ENCODE measurements at places on chromosomes 3 and 15.
A peak's percentile ranks its signal among the peaks of the same experiment; 100 is the strongest.

DNA sequence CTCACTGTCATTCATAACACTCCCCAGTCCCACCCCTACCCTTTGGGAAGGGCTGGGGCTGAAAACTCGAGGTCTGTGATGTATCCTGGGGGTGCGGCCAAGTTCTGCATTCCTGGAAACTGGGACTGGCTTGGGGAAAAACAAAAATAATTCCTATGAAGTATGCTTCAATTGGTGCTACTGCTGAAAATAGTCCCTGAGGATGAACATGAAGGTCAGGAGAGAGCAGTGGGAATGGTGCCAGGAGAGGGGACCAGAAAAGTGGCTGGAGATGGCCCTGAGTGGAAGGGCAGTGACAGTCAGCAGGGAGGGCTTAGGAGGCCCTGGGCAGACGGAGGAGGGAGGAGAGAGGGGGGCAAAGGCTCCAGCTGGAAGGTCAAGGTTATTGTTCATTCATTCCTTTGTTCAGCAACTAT is 4.8 kb upstream of the ISLR start:
- DNase-seq: peak; percentile 90

- no peak for DNase-seq
Observed at GRCh38 chr3:115396801-115397200, 226.5 kb upstream of the GAP43 start.

DNA sequence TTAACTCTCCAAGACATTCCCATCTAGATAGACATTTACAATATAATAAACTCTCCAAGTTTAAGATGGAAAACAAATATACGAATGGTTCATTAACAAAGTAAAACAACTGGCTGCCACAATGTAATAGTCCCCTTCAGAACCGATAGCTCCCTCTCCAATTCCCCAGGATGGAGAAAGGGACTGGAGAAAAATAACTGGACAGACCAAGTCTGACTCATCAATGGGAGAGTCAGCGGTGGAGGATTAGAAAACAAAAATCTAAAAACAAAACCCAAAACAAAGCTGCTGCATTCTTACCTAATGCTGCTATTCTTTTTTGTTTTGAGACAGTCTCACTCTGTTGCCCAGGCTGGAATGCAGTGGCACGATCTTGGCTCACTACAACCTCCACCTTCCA is 468.1 kb downstream of the SHQ1 start:
- DNase-seq: no peak

DNA sequence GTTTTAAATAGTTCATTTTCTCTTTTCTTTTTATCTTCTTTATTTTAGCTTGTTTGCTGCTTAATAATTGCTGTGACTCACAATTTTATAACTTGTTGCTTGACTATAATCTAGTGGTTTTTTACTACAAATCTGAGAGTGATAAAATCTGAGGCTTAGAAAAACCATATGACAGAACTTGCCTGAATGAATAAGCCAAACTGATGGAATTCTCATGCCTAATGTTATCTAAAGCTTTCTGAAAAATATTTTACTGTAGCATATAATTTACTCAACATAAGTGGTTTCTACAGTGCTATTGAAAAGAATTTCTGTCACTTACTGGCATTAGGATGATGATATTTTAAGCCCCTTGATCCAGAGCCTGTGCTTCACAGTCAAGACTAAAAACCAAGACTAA is 175.1 kb downstream of the VGLL3 start:
- no peak for DNase-seq
